ENCODE measurements at places on chromosomes 5 and 9.

DNA sequence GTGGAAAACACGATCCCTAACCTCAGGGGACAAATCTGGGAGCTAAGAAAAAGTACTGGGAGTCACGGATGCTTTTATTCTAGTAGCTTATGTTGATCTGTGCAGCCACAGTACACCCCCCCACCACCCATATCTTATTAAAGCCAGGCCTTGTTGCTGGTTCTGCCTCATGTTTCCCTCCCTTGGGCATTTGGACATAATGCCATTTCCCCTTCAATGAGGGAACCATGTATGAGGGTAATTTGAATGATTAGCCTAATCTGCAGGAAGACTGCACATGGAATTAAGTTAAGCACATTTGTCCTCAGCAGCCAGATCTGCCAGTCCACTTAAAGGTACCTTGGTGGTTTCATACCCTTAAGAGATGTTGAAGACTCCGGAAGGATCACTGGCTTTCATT lies 102.0 kb downstream of the ARHGAP26 start:
- DNase-seq = no peak

DNA sequence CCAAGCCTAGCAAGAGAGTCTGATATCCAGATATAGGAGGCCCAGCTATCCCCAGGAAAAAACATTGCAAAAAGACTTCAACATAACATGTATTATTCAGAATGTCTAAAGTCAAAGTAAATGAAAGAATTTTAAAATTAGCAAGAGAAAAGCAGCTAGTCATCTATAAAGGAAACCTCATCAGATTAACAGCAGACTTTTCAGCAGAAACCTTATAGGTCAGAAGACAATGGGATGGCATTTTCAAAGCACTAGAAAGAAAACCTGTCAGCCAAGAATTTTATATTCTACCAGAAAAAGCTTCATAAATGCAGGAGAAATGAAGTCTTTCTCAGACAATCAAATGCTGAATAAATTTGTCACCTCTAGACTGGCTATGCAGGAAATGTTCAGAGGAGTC lies 9.9 kb downstream of the OR1L3 start:
- no peak for DNase-seq

- no peak for DNase-seq
Measured at GRCh38 chr9:85703398-85703797, 38.4 kb downstream of the AGTPBP1 start.

DNA sequence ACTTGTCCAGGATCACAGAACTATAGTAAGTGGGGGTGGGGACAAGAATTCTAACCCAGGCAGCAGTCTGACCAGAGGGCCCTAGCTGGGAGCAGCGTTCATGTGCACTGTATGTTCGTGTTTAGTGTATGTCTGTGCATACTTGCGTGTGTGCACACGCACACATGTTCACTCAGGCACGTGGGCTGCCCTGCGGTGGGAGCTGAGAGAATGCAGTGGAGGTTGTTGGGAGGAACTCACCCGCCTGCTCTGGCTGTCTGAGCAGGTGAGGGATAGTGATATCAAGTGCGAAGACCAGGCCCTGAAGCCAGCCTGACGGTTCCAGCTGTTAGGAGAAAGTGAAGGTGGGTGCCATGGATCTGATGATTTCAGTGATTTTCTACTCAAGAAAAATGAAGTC lies 942 bp downstream of the DCANP1 start:
- no peak for DNase-seq

- DNase-seq = no peak
Measured at GRCh38 chr9:6302417-6302816, 25.8 kb upstream of the TPD52L3 start.

DNA sequence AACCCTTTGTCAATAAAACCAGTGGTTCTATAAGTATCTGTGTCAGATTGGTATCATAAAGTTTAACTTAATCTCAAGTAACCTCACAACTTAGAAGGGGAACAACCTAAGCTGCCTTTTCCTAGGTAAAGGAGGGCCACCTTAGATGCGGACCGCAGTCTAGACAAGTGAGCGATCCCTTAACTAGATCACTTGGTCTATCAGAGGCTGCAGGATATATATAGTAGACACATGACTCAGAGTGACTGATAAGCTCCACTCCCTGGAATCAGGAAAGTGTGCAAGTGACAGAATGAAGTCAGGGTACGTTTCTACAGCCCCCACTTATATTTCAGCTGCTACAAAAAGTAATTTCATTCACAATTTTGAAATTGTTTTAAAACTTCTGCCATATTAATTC lies 7.4 kb downstream of the REEP5 start:
- DNase-seq = no peak

DNA sequence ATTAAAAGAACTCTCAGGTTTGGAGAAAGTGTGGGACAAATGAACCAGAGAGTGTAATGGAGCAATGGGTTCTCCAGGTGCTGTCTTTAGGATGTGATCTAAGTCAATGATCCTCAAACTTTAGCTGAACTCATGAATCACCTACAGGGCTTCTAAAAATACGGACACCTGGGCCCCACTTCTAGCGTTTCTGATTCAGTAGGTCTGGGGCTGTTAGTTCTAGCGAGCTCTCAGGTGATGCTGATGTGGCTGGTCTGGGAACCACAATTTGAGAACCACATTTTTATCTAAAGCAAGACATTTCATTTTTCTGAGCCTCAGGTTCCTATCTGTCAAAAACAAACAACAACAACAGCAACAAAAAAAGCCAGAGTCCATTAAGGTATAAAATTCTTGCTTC lies 35.1 kb upstream of the PCA3 start:
- no peak for DNase-seq

- no peak for DNase-seq
Measured at GRCh38 chr5:149211566-149211965, 60.1 kb upstream of the AFAP1L1 start.

GRCh38 chr5:107612541-107612940 lies 58.2 kb downstream of the EFNA5 start:
- no peak for DNase-seq

DNA sequence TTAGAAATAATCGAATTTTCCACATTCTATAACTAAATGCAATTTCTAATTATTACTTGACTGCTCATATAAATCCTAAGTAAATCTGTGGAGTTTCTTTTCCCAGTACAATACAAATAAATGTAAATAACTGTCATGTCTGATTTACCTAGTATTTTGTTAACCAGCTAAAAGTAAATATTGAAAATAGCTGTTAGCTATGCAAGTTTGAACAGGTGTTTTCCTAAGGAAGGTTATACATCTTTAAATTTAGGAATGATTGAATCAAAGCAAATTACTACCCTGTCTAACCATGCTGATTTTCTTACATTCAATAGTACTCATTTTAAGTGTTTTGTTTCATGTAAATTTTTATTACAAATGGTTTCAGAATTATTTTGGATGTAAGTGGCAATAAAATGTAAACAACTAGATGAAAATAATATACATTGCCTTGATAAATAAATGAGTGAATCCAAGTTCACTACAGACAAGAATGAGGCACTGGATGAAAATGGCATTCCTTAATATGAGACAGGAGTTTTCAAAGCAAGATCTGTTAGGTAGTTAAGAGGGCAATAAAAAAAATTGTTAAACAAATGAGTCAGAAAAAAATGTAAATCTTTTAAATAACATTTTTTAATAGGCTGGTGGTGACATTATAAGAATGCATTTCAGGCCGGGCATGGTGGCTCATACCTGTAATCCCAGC lies 15.8 kb downstream of the MCIDAS start:
- DNase-seq = no peak

DNA sequence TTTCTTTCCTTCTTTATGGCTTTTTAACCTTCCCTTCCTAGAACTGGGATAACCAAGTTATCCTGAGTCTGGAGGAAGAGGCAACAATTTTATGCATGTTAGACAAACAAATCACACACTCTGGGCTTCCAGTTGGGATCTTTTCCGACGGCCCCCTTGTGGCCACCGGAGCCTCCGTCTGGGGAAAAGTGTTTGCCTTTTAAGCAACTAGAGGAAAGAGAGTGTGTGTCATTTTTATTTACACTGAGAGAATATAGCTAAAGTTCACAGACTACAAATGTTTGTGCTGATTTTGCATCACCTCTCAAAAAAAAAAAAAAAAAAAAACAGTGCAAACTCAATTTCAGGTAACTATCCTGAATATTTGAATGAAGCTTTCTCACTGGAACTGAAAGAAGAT lies 126.2 kb downstream of the SEMA6A start:
- no peak for DNase-seq

DNA sequence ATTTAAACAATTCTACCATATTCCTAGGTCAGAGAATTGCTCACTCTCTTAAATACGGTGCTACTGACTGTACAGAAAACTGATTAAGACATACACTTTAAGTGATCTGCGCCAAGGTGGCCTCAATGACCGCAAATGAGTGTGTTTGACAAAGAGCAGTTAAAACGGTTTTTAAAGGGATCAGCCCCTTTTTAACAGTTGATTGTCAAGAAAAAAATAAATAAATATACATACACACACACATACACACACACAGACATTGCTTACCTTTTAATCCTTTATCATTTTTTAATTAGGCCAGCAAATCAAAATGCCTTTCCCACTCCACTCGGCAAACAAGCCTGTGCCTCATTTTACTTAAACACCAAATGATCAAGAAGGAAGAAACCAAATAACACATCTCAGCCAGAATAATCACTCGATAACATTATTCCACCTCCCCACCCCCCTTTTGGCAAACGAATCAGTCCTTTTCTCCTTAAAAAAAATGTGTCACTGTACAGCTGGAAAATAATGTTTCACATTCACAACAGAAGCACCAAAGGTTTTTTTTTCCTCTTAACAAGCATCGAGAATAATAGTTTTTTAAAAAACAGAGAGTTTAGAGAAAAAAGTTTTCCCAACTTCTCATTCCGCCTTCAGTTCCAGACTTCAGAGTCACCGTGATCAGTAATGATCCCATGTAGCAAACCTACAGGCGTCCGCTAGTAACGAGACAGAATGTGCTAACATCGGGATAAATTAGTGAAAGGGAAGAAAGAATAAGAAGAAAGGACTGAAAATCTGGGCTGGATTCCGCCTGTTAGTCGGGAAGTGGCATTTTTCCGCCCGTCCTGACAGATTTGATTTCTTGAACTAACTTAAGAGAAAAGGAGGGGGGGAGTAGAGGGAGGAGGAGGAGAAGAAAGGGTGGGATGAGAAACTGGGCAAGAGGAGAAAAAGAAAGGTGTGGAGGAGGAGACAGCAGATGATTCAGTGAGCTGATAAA lies at the start of gene ZNF608:
TSS of gene ZNF608 (minus strand) at position 712 of the 988 bp plus-strand sequence. CDS start 1,650 bp downstream, outside the sequence.
- DNase-seq = no peak

DNA sequence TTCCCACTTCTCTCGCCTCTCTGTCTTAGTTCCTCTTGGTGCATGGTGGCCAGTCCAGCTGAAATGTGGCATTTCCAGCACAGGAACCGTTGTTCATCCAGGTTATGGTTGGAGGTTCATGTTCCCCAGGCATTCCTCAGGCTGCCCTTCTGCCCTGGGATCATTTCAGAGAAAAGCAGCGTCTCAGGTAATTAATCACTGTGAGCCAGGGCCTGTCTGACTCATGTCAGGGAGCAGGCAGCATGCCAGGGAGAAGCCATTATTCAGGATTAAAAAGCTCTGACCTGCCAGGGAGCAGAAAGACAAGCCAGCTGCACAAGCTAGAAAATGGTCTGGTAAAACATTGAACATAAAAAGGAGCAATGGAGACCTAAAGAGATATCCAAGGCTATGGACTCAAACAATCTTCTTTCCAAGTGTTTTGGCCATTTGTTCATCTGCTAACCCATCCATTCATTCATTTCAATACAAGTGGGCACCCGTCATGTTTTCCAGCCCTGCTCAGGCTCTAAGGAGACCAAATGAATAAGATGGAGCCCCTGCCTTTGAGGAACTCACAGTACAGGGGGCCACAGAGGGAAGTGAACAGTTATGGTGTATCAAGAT lies 241.4 kb downstream of the DRD1 start:
- no peak for DNase-seq

- DNase-seq = no peak
Measured at GRCh38 chr9:95757439-95757838, 118.1 kb upstream of the ERCC6L2 start.

GRCh38 chr9:131523086-131523388 lies 8.0 kb downstream of the UCK1 start:
- DNase-seq = no peak

DNA sequence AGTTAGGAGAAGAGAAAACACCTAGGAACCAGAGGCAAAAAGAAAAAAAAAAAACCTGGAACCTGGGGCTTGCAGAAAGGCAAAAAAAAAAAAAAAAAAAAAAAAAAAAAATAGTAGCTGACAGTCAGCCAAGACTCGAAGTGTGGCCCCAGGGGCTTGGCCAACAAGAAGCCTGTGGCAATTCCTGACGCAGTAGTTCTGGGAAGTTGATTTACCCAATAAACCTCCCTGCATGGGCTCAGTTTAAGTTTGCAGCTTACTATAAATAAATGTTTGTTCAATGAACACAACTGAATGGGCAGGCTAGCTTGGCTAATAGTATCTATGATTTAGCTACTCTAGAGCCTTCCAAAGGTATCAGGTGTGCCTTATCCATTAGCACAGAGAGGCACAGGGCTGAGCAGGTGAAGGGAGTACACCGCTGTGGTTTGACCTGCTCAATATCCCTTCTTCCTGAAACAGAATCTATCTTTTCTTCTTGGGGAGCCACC lies 21.3 kb upstream of the GLRX start:
- DNase-seq = no peak

- no peak for DNase-seq
Measured at GRCh38 chr9:134220311-134220710, 55.9 kb upstream of the RNU6ATAC start.

DNA sequence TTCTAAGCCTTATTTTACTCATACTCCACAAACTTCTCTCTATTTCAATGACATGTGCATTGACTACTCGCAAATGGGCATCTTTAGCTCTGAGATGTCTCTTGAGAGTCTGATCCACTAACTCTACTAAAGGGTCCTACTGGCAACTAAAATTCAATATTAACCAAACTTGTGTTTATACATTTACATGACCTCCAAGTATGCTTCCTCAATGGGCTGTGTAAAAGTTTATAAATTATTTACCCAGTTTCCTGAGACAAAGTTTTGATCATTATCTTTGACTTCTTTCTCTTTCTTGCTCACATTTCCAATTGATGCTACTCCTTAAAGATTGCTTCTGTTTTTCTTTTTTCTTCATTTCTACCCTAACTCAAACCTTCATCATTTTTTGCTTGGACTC lies 510.1 kb upstream of the DAB2 start:
- no peak for DNase-seq

GRCh38 chr9:27337833-27338526 lies 41.0 kb upstream of the EQTN start:
- no peak for DNase-seq

DNA sequence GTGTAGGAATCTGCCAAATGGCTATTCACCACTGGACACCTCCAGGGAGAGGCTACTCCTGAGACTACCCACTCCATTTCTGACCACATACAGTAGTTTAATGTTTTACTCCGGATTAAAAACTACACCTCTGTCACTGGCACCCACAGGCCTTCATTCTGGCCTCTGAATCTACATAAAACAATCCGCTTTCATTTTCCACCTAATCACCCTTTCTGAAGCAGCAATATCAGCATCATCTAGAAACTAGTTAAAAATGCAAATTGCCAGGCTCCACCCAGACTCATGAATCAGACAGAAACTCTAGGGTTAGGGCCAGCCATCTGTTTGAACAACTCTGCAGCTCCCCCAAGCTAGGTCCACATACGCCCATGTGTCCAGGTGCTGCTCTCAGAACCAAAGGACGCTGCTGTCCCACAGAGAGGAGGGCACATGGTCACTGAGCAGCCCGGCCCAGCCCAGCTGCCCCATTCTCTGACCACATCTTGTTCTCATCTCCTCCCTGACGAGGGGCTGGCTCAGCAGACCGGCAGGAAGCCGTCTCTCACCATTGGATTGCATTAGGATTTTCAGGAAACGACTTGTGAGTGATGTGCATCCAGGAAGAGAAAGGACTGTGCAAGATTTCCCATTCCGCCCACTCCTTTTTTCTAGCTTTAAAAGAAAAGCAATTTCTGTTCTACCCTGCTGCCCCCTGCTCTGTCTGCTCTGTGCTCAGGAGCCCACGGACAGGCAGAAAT lies 34.7 kb downstream of the ADAM19 start:
- peak; percentile 11 for DNase-seq
